IPS DF 19.7 (cell line): ENCODE measurements at places on chromosomes 7 and 10.

DNA sequence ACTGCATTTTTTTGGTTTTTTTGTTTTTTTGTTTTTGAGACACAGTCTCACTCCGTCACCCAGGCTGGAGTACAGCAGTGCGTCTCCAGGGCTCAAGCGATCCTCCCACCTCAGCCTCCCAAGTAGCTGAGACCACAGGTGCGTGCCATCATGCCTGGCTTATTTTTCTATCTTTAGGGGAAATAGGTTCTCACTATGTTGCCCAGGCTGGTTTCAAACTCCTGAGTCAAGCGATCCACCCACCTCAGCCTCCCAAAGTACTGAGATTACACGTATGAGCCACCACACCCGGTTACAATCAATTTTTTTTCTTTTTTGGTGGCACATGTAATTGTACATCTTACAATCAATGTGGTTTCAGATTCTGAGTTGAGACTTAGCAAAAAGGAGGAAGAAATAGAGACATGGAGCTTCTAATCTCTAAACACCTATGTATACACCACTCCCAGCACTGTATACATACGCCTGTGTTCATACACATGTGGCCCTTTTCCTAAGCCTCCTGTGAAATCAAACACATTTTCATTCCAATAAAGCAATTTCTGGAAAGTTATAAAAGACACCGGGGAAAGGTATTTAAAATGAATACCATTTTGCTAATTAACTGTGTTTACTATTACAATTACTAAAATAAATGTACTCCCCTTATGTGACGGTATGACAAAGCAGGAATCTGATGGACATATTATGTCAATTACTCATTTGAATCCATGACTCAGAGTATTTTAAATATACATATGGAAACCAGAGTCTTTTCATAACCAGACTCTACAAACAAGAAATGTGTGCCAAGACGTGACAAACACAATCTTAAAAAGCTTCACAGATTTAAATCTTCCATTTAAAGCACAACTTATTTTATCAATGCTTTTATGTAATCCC lies 40.9 kb downstream of the SMURF1 start:
- no peak for DNase-seq

GRCh38 chr7:47556511-47557180 lies 25.3 kb downstream of the TNS3 start:
- no peak for DNase-seq

GRCh38 chr7:14400271-14400670 lies 410.8 kb upstream of the ETV1 start:
- DNase-seq = no peak

DNA sequence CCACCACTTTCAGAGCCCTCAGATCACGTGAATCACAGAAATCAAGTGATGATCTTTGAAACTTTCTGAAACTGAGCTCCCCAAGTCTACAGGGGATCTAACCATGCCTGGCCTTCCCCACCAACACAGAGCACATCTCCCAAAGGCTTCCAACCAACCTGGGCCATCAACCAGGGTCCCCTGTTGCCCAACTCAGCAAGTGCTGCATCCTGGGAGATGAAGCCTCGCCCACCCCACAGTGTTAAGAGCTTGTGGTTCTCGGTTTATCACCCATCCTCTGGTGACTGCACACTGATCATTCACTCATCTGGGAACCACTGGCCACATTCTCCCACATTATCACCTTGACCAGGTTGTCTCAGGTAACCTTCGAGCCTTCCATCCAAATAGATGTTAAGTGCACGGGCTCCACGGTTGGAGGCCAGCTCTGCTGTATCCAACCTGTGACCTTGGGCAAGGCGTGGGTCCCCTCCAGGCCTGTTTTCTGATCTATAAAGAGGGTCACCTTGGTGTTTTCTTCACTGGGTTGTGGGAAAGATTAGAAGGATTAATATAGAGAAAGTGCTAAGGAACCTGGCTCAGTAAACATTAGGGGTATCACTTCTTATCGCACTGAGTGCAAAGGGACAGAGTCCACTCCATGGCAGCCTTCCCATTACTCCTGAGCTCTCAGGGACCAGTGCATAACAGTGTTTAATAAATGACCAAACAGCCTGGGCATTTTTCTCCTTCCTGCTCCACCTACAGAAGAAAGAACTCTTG lies 3.6 kb downstream of the ZNF488 start:
- DNase-seq = no peak
